ENCODE measurements at places on chromosomes 4 and X. TPM values are rescaled to one million over a fixed set of nuclear protein-coding genes. Genes with fewer than 3 reads are reported as not detected.

Gene SMARCAD1
- total RNA-seq = 11.3 TPM

Gene CTAG2
- not detected for total RNA-seq

Gene TREX2
- total RNA-seq = 0.20 TPM

Gene IRS4
- total RNA-seq = not detected

Gene IL21
- total RNA-seq = not detected

Gene DEFB131A
- total RNA-seq = not detected

Gene ODAPH
- total RNA-seq = not detected

Gene FRMPD4
- total RNA-seq = 3.0 TPM

Gene HTR2C
- total RNA-seq = not detected

Gene GLOD5
- not detected for total RNA-seq

Gene DGKK
- not detected for total RNA-seq

Gene RADX
- 1.3 TPM for total RNA-seq

Gene PAK3
- total RNA-seq = 1.2 TPM

Gene ERCC6L
- not detected for total RNA-seq

Data from heart right ventricle (tissue), 16 donors.